ENCODE measurements at places on chromosomes 7 and 10. TPM values are rescaled to one million over a fixed set of nuclear protein-coding genes. Genes with fewer than 3 reads are reported as not detected.

Gene MLXIPL
- 15.6 TPM for total RNA-seq

- no peak overlapping the region for H3K27ac ChIP-seq
- no peak overlapping the region for H3K4me3 ChIP-seq
- no peaks in the 10 kb centered on the region for H3K27me3 ChIP-seq
- H3K4me1 ChIP-seq: no peaks in the 10 kb centered on the region
- H3K36me3 ChIP-seq: no peaks in the 10 kb centered on the region
Observed at GRCh38 chr7:136198168-136198567, 221.0 kb upstream of the MTPN start.

DNA sequence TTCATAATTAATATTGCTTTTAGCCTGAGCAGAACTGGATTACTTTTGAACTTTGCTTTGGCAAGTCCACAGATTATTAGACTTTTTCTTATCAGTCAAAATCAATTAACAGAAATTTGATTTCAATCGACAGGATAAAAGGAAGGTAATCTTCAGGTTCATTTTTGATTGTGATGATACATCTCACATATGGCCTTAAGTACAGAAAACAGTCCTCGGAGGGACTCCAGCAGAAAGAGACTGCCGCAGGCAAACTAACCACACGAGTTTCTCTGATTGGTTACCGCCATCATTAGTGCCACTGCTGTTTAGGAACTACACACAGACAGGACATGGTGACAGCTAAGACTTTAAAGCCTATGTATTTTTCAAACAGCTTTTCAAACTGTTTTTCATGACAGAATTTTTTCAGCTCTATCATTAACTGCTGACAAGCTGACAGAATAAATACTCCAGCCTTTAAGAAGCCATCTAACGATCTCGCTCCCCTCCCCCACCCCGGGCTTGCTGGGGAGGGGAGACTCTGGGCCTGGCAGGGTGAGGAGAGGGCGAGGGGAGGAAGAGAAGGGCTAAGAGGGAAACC lies 668.2 kb downstream of the KCNMA1 start:
- H3K27me3 ChIP-seq: no peaks in the 10 kb centered on the region
- no peak overlapping the region for H3K4me3 ChIP-seq
- H3K36me3 ChIP-seq: no peaks in the 10 kb centered on the region
- no peak for DNase-seq

GRCh38 chr10:119575506-119575905 lies 21.3 kb downstream of the TIAL1 start:
- no peaks in the 10 kb centered on the region for H3K4me1 ChIP-seq
- H3K36me3 ChIP-seq: no peaks in the 10 kb centered on the region
- DNase-seq: no peak
- no peak overlapping the region for H3K27ac ChIP-seq
- no peaks in the 10 kb centered on the region for H3K27me3 ChIP-seq
- H3K4me3 ChIP-seq: no peak overlapping the region

GRCh38 chr7:81355911-81356310 lies 413.9 kb downstream of the HGF start:
- no peaks in the 10 kb centered on the region for H3K36me3 ChIP-seq
- no peak for DNase-seq
- no peaks in the 10 kb centered on the region for H3K27me3 ChIP-seq
- no peak overlapping the region for H3K27ac ChIP-seq

- H3K4me1 ChIP-seq: no peaks in the 10 kb centered on the region
- no peak overlapping the region for H3K4me3 ChIP-seq
- no peak overlapping the region for H3K27ac ChIP-seq
- H3K36me3 ChIP-seq: peaks cover 3% of the 10 kb centered on the region
- DNase-seq: no peak
Observed at GRCh38 chr7:22858640-22859561, 36.3 kb upstream of the TOMM7 start.

Gene MBLAC1
- 3.7 TPM for total RNA-seq

GRCh38 chr10:102997998-102998397 lies 79.9 kb downstream of the CNNM2 start:
- H3K4me1 ChIP-seq: no peaks in the 10 kb centered on the region
- no peak overlapping the region for H3K4me3 ChIP-seq
- no peak for DNase-seq
- no peaks in the 10 kb centered on the region for H3K36me3 ChIP-seq

DNA sequence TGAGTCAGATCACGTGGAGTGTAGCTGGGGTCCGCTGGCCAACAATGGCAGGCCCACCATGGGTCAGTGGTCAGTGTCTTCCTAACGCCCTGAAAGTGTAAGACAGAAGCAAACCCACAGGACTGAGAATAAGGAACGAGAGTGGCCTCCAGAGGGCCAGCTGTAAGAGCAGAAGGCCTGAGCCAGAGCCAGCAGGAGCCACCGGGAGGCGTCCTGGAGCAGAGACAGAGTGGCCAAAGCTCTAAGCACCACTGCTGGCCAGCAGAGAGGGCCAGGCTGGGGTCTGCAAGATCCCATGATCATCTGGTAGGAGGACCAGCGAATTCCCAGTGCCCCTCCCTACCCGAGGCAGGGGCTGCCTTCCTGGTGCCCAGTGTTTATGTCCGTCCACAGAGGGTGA lies 9.2 kb downstream of the CCDC201 start:
- H3K27ac ChIP-seq: no peak overlapping the region
- DNase-seq: peak; percentile 24
- no peaks in the 10 kb centered on the region for H3K36me3 ChIP-seq
- no peaks in the 10 kb centered on the region for H3K27me3 ChIP-seq
- H3K4me1 ChIP-seq: no peaks in the 10 kb centered on the region

DNA sequence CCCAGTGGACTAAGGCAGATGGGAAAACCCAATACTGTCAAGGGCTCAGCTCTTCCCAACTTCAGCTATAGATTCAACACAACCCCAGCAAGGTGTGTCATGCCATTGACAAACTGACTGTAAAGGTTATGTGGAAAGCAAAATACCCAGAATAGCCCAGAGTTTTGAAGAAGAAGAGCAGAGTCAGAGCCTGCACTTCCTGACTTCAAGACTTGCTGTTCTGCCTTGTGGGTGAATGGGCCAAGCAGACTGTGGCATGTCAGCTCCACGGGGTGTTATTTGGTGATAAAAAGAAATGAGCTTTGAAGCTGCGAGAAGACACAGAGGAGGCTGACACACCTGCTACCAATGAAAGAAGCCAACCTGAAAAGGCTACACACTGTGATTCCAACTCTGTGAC lies 89.7 kb downstream of the NKX6-2 start:
- no peaks in the 10 kb centered on the region for H3K36me3 ChIP-seq
- H3K4me1 ChIP-seq: no peaks in the 10 kb centered on the region
- no peak overlapping the region for H3K27ac ChIP-seq
- no peak overlapping the region for H3K4me3 ChIP-seq
- no peaks in the 10 kb centered on the region for H3K27me3 ChIP-seq

Gene DMBT1
- total RNA-seq: not detected

DNA sequence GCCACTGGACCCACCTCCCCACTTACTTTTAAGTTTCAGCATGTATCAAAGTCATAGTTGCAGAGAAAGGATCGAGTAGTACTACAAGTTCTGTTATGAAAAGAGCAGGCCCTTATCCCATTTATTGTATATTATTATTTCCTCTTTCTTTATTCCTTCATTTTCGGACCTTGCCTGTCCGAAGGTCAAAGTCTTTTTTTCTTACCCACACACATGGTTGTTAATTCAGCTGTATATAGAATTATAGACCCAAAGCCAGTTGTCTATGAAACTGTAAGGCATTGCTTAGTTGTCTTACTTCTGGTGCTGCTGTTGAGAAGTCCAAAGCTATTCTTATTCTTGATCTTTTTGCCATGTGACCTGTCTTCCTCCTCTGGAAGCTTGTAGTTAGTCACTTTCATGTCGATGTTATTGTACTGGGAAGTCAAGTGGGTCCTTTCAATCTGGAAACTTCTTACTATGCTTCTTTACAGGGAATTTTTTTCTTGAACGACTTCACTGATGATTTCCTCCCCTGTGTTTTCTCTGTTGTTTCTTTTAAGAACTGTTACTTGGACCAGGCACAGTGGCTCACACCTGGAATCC lies 8.3 kb downstream of the NUDT5 start:
- H3K27me3 ChIP-seq: no peaks in the 10 kb centered on the region
- H3K36me3 ChIP-seq: no peaks in the 10 kb centered on the region
- H3K4me3 ChIP-seq: no peak overlapping the region

Gene AKR1C3
- total RNA-seq: 96.8 TPM

GRCh38 chr10:97705006-97705670 lies 8.4 kb upstream of the MARVELD1 start:
- H3K36me3 ChIP-seq: no peaks in the 10 kb centered on the region
- no peaks in the 10 kb centered on the region for H3K27me3 ChIP-seq
- H3K4me3 ChIP-seq: no peak overlapping the region
- H3K27ac ChIP-seq: no peak overlapping the region
- H3K4me1 ChIP-seq: peaks cover 15% of the 10 kb centered on the region
- no peak for DNase-seq

GRCh38 chr10:78663721-78664120 lies 405.0 kb upstream of the ZMIZ1 start:
- H3K4me3 ChIP-seq: no peak overlapping the region
- H3K27ac ChIP-seq: no peak overlapping the region

- H3K27me3 ChIP-seq: no peaks in the 10 kb centered on the region
- H3K36me3 ChIP-seq: no peaks in the 10 kb centered on the region
- no peaks in the 10 kb centered on the region for H3K4me1 ChIP-seq
- H3K4me3 ChIP-seq: no peak overlapping the region
Observed at GRCh38 chr10:52066383-52066782, 247.7 kb upstream of the DKK1 start.

GRCh38 chr10:117686606-117687005 lies 144.1 kb downstream of the EMX2 start:
- H3K27ac ChIP-seq: no peak overlapping the region
- H3K36me3 ChIP-seq: no peaks in the 10 kb centered on the region
- H3K4me1 ChIP-seq: no peaks in the 10 kb centered on the region
- no peaks in the 10 kb centered on the region for H3K27me3 ChIP-seq

- H3K27ac ChIP-seq: no peak overlapping the region
- no peak for DNase-seq
- H3K4me3 ChIP-seq: no peak overlapping the region
- H3K4me1 ChIP-seq: no peaks in the 10 kb centered on the region
Observed at GRCh38 chr7:17123020-17123419, 175.4 kb upstream of the AHR start.

DNA sequence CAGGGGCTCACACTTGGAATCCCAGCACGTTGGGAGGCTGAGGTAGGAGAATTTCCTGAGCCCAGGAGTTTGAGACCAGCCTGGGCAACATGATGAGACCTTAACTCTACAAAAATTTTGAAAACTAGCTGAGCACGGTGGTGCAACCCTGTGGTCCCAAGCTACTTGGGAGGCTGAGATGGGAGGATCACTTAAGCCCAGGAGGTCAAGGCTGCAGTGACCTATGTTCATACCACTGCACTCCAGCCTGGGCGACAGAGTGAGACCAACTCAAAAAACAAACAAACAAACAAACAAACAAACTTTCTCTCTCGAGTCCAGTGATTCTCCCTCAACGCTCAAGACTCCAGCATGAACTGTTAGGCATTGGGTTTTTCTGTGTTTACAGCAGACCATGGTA lies 2.0 kb upstream of the TYSND1 start:
- H3K36me3 ChIP-seq: peaks cover 12% of the 10 kb centered on the region
- no peak for DNase-seq
- H3K4me1 ChIP-seq: peaks cover 15% of the 10 kb centered on the region
- H3K4me3 ChIP-seq: no peak overlapping the region

DNA sequence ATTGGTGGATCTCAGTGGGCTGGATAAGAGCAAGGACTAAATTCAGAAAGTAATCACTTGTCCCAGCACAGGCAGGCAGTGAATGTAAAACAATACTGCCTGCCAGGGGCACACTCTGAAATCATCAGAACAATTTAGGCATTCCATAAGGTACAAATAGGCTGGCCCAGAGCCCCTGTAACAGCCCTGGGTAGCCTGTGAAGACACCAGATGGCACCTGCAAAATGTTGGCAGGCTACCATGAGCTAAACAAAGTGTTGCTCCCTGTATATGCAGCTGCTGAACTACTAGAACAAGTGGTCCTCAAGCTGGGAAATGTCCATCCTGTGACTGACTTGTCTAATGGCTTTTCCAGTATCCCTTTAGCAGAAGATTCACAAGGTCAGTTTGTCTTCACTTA lies 3.0 kb upstream of the PRSS37 start:
- H3K27me3 ChIP-seq: no peaks in the 10 kb centered on the region
- no peaks in the 10 kb centered on the region for H3K4me1 ChIP-seq
- no peak for DNase-seq
- H3K4me3 ChIP-seq: no peak overlapping the region
- no peaks in the 10 kb centered on the region for H3K36me3 ChIP-seq

Gene CYP3A4
- not detected for total RNA-seq

- no peaks in the 10 kb centered on the region for H3K36me3 ChIP-seq
- no peaks in the 10 kb centered on the region for H3K4me1 ChIP-seq
- H3K4me3 ChIP-seq: no peak overlapping the region
- no peak for DNase-seq
- no peak overlapping the region for H3K27ac ChIP-seq
Observed at GRCh38 chr7:143988976-143989745, 11.0 kb upstream of the OR6B1 start.

- H3K36me3 ChIP-seq: no peaks in the 10 kb centered on the region
- H3K4me3 ChIP-seq: no peak overlapping the region
- DNase-seq: no peak
- no peak overlapping the region for H3K27ac ChIP-seq
- no peaks in the 10 kb centered on the region for H3K27me3 ChIP-seq
- no peaks in the 10 kb centered on the region for H3K4me1 ChIP-seq
Observed at GRCh38 chr10:104281694-104282093, 12.7 kb downstream of the GSTO2 start.

Gene CLIP2
- 23.5 TPM for total RNA-seq

Gene DENND11
- total RNA-seq: 33.0 TPM

Gene CNPY1
- total RNA-seq: not detected

GRCh38 chr7:73585196-73585595 lies 6.8 kb upstream of the TBL2 start:
- H3K36me3 ChIP-seq: no peaks in the 10 kb centered on the region
- no peak for DNase-seq
- H3K27ac ChIP-seq: no peak overlapping the region
- no peaks in the 10 kb centered on the region for H3K27me3 ChIP-seq
- H3K4me3 ChIP-seq: no peak overlapping the region

GRCh38 chr7:105354383-105354782 lies 34.3 kb downstream of the SRPK2 start:
- peak overlapping the region; percentile 55 for H3K27ac ChIP-seq
- no peak for DNase-seq
- no peaks in the 10 kb centered on the region for H3K27me3 ChIP-seq
- H3K4me1 ChIP-seq: peaks cover 8% of the 10 kb centered on the region
- H3K4me3 ChIP-seq: no peak overlapping the region

GRCh38 chr10:101941871-101942270 lies 98.3 kb upstream of the KCNIP2 start:
- DNase-seq: no peak
- H3K4me1 ChIP-seq: peaks cover 6% of the 10 kb centered on the region
- H3K36me3 ChIP-seq: no peaks in the 10 kb centered on the region
- no peak overlapping the region for H3K27ac ChIP-seq
- H3K27me3 ChIP-seq: no peaks in the 10 kb centered on the region

Gene CCZ1B
- total RNA-seq: 49.8 TPM

Gene PIK3CG
- not detected for total RNA-seq

- H3K4me3 ChIP-seq: no peak overlapping the region
- H3K27ac ChIP-seq: no peak overlapping the region
- no peaks in the 10 kb centered on the region for H3K27me3 ChIP-seq
- H3K36me3 ChIP-seq: no peaks in the 10 kb centered on the region
- H3K4me1 ChIP-seq: no peaks in the 10 kb centered on the region
Observed at GRCh38 chr10:27413831-27414348, 90.2 kb upstream of the RAB18 start.
